Dermis blood vessel endothelial cell (primary cell): ENCODE measurements at places on chromosomes 7 and 10. TPM values are rescaled to one million over a fixed set of nuclear protein-coding genes. Genes with fewer than 3 reads are reported as not detected.

The PARP12 gene
- total RNA-seq = 98.3 and 107 TPM in 2 replicates

The EBLN1 gene
- not detected in 2 replicates for total RNA-seq

The SCART1 gene
- 0.28 and 1.4 TPM in 2 replicates for total RNA-seq

The RASSF4 gene
- total RNA-seq = 13.1 and 24.8 TPM in 2 replicates

The AKR1C8 gene
- total RNA-seq = 1.5 TPM in 1 of 2 replicates, not detected in the other

The MSS51 gene
- total RNA-seq = 0.84 and 1.5 TPM in 2 replicates

The EDRF1 gene
- 18.8 and 19.1 TPM in 2 replicates for total RNA-seq

The TLX1 gene
- total RNA-seq = not detected in 2 replicates

The BCAP29 gene
- total RNA-seq = 98.2 and 109 TPM in 2 replicates

The GRM8 gene
- total RNA-seq = 0.09 TPM in 1 of 2 replicates, not detected in the other

The C7orf57 gene
- not detected in 2 replicates for total RNA-seq

The HNRNPA2B1 gene
- total RNA-seq = 105 and 187 TPM in 2 replicates

The C7orf33 gene
- total RNA-seq = not detected in 2 replicates

The CHCHD3 gene
- total RNA-seq = 70.8 and 98.8 TPM in 2 replicates

The TAS2R5 gene
- 0.47 and 0.68 TPM in 2 replicates for total RNA-seq

The FAM13C gene
- 6.0 and 16.7 TPM in 2 replicates for total RNA-seq

The SPDYE9 gene
- total RNA-seq = not detected in 2 replicates

The ZNF804B gene
- not detected in 2 replicates for total RNA-seq
